NCI-H2171 (cell line): ENCODE measurements at places on chromosomes 11 and 22.
A peak's percentile ranks its signal among the peaks of the same experiment; 100 is the strongest.

GRCh38 chr22:45429981-45430775, 16.7 kb downstream of the RIBC2 start:
- DNase-seq, result no peak

- no peak for DNase-seq
Measured at GRCh38 chr22:33472462-33473344, 414.5 kb upstream of the SYN3 start.

GRCh38 chr22:22683668-22684361, 39.4 kb downstream of the GGTLC2 start:
- no peak for DNase-seq

GRCh38 chr11:86810288-86810687, 9.9 kb downstream of the PRSS23 start:
- no peak for DNase-seq

DNA sequence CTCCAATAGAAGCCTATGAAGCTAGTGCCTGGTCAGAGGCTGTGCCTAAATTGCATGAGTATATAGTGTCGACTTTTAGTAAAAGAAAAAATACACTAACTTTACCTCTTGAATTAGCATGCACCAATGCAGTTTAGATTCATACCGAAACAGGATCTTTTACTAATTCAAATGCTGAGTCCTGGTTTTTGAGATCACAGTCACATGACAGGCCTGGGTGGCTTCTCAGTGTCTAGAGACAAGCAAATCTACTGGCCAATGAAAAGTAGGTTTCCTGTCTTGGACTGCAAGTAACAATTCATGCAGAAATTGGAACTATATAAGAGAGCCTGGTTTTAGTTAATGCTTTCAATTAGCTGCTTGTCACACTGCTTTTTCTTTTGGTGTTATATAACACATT, 7.2 kb downstream of the ARHGEF12 start:
- no peak for DNase-seq

GRCh38 chr22:20965104-20965887, 1.8 kb upstream of the AIFM3 start:
- DNase-seq, result no peak

DNA sequence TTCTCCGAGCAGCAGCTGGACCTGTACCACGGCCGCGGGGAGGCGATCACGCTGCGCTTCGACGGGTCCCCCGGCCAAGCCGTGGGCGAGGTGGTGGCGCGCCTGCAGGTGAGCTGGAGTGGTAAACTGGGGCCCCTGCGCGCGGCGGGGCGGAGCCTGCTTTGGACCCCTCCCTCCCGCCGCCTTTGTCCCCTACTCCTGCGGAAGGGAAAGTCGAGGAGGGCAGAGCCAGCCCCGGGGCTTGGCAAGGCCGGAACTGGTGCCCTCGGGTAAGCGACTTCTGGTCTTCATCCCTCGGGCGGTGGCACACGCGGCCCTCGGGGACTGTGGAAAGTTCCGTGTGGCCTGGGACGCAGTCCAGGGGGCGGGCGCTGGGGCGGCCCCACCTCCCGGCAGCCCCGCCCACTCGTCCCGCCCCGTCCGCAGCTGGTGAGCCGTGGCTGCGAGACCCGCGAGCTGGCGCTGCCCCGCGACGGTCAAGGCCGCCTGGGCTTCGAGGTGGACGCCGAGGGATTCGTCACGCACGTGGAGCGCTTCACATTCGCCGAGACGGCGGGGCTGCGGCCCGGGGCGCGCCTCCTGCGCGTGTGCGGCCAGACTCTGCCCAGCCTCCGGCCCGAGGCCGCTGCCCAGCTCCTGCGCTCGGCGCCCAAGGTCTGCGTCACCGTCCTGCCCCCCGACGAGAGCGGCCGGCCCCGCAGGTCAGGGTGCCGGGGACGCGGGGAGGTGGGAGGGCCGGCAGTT, 9.2 kb downstream of the SIPA1 start:
- no peak for DNase-seq

- DNase-seq, result no peak
Measured at GRCh38 chr22:48313175-48313830, 1514.4 kb downstream of the BRD1 start.

GRCh38 chr11:39139581-39139980, 2319.9 kb downstream of the LRRC4C start:
- no peak for DNase-seq

- no peak for DNase-seq
Measured at GRCh38 chr11:29009426-29009825, 901.2 kb downstream of the METTL15 start.

DNA sequence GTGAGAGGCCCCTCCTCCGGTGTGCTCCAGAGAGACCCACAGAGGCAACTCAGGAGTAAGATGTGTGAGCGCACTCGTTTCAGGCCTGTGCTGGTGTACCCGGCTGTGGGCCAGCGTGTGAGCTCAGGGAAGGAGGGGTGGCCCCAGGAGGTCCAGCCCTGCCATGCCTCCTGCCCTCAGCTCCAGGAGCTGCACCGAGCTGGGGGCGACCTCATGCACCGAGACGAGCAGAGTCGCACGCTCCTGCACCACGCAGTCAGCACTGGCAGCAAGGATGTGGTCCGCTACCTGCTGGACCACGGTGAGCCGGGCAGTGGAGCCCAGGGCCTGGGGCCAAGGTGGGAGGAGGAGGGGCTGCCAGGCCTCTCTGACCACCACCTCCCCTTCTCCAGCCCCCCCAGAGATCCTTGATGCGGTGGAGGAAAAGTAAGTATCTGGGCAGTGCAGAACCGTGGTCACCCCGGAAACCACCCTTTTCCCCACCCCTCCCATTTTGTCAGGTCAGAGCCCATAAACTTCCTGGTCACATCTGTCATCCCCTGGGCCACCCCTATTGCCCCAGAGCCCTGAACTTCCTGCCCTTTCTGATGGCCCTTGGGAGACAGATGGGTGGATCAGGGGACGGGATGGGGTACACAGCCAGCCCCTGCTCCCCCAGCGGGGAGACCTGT, 2.5 kb upstream of the MDK start:
- no peak for DNase-seq

DNA sequence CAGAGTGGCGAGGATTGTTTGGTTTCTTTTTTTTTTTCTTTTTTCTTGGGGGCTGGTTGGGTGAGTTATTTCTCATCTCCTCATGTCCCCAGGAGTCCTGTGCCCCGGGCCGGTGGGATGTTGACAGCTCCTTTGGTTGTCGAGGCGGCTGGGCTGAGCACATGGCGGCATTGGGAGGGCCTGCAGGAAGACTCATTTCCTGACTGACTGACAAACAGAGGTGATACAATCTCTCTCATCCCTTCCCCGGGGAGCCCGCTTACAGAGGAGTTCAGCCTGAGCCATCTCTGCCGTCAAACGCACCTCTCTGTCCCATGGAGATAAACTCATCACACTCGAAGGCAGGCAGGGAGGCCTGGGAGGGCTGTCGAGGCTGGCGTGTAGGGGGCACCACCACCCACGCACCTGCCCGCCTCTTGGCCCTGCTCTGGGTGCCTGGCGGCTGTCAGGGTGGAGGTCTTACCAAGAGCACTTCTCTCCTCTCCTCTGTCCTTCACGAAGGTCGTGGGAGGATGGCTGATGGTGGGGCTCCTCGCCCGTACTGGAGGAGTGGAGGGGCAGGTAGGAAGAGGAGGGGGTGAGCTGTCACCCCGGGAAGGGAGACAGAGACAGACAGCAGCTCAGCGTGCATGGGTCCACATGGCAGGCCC, 60.0 kb upstream of the NECTIN1 start:
- DNase-seq, result no peak

- DNase-seq, result no peak
Measured at GRCh38 chr22:26718905-26719304, 61.5 kb downstream of the MIAT start.

DNA sequence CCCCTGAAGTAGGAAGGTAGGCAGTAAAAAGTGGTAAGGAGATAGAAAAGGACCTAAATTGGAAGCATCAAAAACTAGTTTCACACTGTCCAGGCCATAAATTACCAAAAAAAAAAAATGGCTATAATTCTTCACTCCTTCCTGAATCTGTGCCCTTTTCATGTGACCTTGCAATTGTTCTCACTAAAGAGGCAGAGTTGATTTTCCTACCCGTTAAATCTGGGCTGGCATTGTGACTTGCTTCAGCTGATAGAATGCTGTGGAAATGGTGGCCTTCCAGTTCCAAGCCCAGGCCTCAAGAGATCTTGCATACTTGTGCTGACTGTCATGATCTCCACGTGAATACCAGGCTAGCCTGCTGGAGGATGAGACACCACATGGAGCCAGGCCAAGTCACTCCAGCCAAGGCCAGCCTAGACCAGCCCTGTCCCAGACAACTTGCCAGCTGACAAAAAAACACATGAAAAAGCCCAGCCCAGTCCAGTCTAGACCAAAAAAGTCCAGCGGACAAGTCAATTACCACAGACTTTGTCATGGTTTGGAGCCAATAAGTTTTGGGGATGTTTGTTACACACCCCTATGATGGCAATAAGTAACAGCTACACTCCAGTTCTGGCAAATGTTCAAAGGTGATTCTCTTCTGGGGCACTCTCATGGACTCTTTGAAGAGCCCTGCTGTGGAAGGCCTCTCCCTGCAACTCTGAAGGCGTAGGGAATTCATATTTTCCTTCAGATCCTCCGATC, 51.4 kb upstream of the NUP50 start:
- DNase-seq, result no peak

DNA sequence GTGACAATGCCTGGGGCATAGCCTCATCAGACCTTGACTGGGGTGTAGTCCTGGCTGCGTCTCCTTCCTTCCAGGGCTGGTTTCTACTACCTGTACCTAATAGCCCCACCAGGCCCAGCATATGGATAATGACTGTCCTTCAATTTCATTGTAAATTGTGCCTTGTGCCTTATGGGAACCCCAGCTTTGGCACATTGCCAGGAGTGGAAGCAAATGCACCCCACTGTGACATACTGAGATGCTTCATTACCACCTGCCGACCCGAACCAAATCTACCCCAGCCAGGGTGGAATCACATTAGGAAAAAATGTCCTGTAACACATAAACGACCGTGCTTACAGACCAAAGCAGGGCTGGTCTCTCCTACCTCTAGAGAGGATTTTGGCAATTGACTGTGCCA, 7.3 kb downstream of the TOP3B start:
- no peak for DNase-seq

- DNase-seq, result peak; percentile 67
Measured at GRCh38 chr22:27032091-27032761, 374.8 kb downstream of the MIAT start.

GRCh38 chr11:35605706-35606105, 12.6 kb upstream of the FJX1 start:
- DNase-seq, result no peak

DNA sequence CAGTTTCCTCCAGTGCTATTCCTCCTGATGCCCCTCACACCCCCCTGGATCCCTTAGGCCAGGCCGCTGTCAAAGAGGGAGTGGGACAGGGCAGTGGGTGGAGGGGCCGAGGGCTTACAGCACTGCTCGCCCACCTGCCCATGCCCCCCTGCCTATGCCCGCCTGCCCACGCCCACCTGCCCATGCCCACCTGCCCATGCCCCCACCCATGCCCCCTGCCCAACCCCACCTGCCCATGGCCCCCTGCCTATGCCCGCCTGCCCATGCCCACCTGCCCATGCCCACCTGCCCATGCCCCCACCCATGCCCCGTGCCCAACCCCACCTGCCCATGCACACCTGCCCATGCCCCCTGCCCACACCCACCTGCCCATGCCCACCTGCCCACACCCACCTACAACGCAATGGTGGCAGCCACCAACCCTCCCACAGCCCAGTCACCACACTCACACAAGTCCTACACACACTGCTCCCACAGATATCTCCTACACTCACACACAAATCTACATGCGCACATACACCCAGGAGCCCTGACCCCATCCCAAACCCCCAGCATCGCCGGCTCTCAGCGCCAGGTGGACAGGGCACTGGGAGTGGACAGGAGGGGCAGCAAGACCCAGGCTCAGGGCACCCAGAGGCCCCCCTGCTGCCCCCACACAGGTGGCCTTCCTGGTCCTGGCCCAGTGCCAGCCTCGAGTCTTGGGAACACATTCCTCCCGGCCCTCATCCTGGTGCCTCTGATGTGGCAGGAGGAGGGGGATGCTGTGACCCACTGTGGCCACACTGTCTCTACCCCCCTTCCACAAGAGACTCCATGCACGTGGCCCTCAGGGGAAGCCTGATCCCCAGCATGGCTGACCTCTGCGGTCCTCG, 61.8 kb downstream of the CYTH4 start:
- DNase-seq, result peak; percentile 24

DNA sequence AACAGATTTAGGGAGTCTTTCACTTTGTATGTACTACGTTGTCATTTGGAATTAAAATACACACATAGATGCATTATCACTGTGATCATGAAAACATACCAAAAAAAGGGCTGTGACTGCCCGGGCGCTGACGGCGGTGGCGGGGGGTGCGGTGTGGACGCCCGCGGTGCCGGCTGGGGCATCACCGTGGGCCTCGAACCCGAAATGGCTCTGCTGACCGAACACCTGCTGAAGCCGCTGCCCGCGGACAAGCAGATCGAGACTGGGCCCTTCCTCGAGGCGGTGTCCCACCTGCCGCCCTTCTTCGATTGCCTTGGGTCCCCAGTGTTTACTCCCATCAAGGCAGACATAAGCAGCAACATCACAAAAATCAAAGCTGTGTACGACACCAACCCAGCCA, 16.2 kb downstream of the MRGPRX4 start:
- no peak for DNase-seq

DNA sequence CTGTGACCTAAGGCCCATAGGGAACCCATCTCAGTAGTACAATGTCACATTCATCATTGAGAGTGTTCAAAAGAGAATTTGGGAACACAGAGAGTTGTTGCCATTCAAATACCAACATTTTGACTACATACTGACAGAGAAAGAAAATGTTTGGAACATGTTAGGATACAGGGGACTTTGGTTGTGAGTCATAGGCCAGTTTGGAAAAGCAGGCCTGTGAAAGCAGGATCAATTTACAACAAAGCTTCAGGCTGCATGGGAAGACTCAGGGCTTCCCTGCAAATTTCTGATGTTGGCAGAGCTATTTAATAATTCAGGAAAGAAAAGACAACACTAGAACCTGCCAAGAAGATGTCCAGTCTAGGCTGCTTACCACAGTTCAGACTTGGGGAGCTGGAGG, 374 bp downstream of the NLRP10 start:
- no peak for DNase-seq

GRCh38 chr11:72642884-72643522, 31.2 kb downstream of the PDE2A start:
- peak; percentile 46 for DNase-seq

- no peak for DNase-seq
Measured at GRCh38 chr11:67295846-67296245, 6.7 kb downstream of the ANKRD13D start.

DNA sequence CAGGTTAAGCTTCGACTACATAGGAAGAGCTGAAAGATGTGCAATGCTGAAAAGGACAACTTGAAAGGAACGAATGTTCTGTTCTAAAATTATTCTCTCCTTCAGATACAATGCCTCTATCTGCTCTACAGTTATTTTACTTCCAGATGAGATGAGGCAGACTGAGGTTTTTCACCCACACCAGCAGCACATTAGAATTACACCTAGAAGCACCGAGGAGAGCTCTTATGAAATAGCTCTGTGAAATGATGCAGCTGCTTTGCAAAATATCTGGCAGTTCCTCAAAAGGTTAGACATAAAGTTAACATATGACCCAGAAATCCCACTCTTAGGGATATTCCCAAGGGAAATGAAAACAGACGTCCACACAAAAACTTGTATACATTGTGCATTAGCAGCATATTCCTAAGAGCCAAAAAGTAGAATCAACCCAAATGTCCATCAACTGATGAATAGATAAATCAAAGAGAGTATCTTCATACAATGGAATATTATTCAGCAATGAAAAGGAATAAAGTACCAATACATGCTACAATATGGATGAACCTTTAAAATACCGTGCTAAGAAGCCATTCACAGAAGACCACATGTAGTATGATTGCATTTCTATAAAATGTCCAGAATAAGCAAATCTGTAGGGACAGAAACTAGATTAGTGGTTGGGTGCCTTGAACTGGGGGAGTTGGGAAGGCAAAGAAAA, 34.5 kb downstream of the WT1 start:
- no peak for DNase-seq

- no peak for DNase-seq
Measured at GRCh38 chr11:33706546-33706945, 5.9 kb upstream of the C11orf91 start.
